GM18507 (cell line): ENCODE measurements at places on chromosomes 4 and X.
A peak's percentile ranks its signal among the peaks of the same experiment; 100 is the strongest.

DNA sequence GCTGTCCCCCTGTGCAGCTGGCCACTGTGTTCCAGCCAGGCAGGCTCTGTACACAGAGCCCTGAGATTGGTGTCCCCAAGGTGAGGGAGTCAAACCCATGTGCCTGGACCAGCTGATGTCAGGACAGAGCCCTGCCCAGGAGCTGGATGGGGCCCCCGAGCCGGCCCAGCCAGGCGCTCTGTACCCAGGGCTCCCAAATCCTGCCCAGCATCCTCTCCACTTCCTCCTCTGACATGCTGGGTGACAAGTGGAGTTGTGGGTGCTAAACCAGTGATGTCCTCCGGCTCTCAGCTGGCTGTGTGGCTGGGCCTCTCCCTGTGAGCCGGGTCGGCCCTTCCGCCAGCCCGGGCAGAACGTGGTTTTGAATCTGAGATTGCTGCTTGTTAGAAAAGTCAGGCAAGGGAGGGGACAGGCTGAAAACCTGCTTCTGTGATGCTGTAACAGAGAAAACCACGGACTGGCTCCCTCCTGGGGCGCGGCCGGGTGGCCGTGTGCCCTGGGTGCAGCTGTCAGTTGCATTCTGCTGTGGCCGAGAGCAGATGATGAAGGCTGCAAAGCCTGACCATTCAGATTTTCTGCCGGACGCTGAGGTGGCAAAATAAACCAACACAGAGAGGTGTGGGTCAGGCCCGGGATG, 7.9 kb upstream of the CPLX1 start:
- DNase-seq, result no peak

DNA sequence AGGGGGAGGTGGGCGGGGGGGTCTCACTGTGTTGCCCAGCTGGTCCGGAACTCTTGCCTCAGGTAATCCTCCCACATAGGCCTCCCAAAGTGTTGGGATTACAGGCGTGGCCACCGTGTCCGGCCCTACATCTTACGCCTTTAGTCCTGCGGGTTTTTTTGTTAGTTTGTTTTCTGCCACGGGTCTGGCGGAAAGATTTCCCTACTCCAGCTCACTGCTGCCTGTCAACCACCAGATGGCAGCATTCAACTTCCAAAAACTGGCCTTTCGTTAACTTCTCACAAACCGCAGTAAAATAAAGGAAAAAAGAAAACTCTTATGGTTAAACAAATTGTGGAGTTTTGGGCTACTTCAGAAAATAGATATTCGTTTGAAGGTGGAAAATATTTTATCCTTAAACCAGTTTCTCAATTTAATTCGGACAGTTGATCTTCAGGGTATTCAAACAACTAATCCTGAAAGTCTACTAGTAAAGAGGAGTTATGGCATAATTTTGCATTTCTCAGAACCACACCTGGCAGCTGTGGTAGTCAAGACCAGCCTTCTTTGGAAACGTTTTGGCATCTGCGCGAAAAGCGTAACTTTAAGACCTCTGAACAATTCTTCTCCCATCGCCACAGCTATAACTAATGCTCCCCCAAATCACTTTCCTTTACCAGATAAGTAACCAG, 41.1 kb downstream of the LUZP4 start:
- DNase-seq, result peak; percentile 0

GRCh38 chrX:74344280-74344622, 40.3 kb downstream of the ZCCHC13 start:
- no peak for DNase-seq

DNA sequence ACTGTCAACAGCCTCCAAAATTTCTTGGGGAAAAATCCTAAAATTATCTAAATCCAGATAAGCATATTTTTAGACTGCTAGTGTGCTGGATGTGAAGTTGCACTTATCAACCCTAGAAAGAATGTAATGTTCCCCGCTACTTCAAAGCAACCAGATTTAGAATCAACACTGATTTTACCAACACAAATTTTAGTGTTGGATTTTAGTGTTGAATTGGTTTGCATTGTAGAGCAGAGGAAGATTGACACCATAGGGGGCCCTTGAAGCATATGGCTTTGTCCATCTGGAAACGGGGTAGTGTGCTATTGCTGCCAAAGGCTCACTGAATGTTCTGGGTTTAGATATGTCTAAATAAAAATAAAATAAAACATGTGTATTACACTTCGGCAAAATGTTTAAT, 126.3 kb upstream of the EMCN start:
- DNase-seq, result no peak

GRCh38 chr4:77952457-77952856, 89.8 kb downstream of the MRPL1 start:
- no peak for DNase-seq

- DNase-seq, result no peak
Observed at GRCh38 chrX:18075603-18076002, 145.1 kb downstream of the BEND2 start.

- no peak for DNase-seq
Observed at GRCh38 chrX:20471483-20471882, 204.8 kb upstream of the RPS6KA3 start.

- DNase-seq, result no peak
Observed at GRCh38 chr4:113588895-113589668, 172.5 kb downstream of the CAMK2D start.

DNA sequence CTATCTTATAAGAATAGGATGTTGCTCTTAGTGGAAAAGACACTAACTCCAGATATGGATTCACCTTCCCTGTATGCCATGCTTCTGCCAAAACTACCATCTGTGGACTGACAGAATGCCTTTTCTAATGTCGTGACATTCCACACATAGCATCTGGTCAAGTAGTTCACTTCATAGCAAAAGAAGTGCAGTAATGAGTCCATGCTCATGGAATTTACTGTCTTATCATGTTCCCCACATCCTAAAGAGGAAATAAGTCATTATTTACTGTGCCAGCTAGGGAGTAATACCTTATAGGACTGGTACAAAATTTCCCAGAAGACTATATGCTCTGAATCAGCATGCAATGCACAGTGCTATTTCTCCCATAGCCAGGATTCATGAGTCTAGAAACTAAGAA, 562.4 kb downstream of the TLL1 start:
- DNase-seq, result no peak

DNA sequence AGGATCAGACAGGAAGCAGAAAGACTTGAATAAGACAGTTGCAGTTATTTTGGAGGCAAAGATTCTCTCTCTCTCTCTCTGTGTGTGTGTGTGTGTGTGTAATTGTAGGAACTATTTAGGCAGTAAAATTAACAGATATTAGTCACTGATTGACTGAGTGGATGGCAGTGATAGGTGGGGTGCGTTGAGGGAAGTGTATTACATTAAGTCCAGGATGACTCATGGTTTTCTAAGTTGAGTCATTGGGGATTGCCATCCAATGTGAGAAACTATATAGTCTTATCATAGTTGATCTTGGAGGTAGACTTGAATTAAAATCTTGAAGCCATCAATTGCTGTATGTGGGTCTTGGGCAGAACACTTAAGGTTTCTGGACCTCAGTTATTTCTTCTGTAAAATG, 75.4 kb downstream of the AR start:
- no peak for DNase-seq

DNA sequence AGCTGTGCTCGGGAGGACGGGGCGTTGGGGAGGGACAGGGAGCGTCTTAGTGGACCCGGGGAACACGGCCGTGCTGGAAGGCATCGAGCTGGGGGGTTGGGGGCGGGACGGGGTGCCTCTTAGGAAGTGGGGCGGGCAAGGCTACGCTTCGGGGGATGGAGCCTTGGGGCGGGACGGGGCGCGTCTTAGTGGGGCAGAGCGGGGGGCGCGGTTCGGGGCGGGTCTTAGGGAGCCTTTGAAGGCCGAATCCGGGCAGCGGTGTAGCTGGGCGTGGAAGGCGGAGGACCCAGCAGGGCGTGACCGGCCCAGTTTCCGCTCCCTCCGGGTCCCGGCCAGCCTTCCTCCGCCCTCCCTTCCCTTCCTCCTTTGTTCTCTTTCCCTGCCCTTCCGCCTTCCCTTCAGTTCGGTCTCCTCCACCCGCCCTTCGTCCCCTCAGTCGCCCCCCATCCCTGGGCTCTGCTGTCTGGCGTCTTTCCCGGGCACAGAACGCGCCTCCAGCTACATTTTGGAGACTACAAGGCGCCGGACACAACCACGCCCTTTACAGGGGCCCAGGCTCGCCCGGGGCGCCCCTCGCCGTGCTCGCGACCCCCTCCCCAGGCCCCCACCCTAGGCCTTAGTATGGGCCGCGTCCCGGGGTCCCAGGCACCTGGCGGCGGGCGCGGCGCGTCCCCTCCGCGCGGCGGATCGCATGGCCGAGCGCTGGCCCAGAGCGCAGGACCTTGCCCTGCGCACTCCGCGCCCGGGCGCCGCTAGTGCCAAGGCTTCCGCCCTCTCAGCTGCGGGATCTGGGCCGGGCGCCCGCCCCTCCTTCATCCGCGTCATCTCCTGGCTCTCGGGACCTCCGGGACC, at the start of gene ARSD:
Gene ARSD, minus strand, starts transcription at position 757 of the 852 bp plus-strand sequence. Its CDS starts 64 bp downstream, at position 693.
- peak; percentile 43 for DNase-seq

DNA sequence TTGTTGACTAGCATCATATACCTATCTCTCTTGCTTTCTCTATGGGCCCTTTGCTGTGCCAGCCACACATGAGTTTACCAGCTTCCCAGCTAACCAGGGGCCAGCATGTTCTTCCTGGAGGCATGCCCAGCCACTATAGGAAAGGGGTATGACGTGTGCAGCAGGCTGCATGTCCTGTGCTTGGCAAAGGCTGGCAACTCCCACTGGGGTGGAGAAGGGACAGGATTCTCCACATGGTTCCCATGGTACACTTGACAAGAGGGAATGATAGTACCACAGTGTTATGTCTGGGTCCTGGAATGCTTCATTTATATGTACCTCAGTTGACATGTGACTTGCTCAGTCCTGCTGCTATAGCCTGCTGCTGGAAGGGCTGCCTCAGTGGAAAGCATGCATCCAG, 78.8 kb downstream of the TMEM164 start:
- no peak for DNase-seq

GRCh38 chr4:112510291-112511092, 5.5 kb downstream of the NEUROG2 start:
- DNase-seq, result no peak

DNA sequence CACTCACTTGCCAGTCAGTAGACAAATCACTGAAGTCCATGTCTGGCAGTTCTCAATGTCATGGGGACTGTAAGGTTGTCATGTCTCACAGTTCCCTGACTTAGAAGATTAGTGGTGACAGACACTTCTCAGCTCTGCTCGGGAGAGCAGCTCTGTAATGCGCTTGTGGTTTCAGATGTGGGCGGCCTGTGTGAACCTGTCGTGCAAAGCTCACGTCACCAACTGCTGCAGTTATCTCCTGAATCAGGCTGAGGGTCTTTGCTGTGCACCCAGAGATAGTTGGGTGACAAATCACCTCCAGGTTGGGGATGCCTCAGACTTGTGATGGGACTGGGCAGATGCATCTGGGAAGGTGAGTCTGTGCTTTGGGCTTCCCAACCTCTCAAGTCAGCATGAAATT, at the start of gene IL9R:
Gene IL9R, plus strand, starts transcription at position 261 of the 400 bp plus-strand sequence. Its CDS starts 64 bp downstream, at position 325.
- no peak for DNase-seq

DNA sequence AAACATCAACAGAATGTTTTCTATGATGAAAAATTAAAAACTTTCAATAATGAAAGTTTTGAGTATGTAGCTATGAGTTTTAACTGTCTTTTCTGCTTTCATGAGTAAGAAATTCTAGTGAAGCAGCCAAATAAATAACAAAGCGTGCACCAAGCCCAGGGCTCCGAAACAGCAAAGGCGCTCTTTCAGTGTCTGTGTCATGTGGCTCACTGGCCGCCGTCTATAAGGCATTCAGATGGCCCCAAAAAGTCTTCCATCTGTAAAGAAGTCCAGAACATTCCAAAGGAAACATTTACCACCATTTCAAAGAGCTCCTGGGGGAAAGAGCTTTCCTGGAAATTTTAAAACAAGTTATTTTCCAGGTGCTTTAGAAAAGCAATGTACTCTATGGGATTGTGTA, 139.9 kb downstream of the AFAP1 start:
- no peak for DNase-seq

- no peak for DNase-seq
Observed at GRCh38 chr4:118973295-118973694, 84.6 kb downstream of the SYNPO2 start.
